ENCODE measurements at places on chromosomes 5 and 9. TPM values are rescaled to one million over a fixed set of nuclear protein-coding genes. Genes with fewer than 3 reads are reported as not detected.

- DNase-seq: no peak
Observed at GRCh38 chr9:137500666-137501397, 41.7 kb upstream of the NSMF start.

- peak; percentile 5 for DNase-seq
Observed at GRCh38 chr5:55037046-55037771, 13.2 kb downstream of the GZMK start.

DNA sequence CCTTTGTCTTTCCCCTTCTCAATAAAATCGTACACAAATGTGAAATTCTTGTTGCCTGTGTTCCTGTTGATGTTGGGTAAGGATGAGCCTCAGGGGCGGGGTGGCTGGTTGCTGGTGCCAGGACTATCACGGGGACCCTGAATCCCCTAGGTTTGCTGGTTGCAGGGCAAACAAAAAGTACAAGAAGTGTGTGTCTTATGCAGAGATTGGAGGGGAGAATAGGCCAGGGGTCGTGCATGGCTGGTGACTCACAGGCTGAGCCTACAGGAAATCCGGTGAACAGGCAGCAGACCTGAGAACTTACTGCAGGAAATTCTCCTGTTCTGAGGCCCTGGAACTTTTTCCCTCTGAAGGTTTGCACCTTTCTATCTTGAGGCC, 5.5 kb downstream of the ANXA2R start:
- DNase-seq: no peak

- no peak for DNase-seq
Observed at GRCh38 chr5:43000111-43000840, 39.8 kb downstream of the ANXA2R start.

- DNase-seq: peak; percentile 62
Observed at GRCh38 chr5:9361835-9362234, 184.0 kb downstream of the SEMA5A start.

GRCh38 chr5:174504266-174504726, 220.1 kb upstream of the MSX2 start:
- DNase-seq: peak; percentile 27

The FBLL1 gene
- total RNA-seq: 1.7 TPM

The PCDHB5 gene
- total RNA-seq: 0.60 TPM
